ENCODE measurements at places on chromosomes 2 and 18.
A peak's percentile ranks its signal among the peaks of the same experiment; 100 is the strongest.

- DNase-seq, result no peak
These were observed 120.2 kb downstream of the LPIN1 start for GRCh38 chr2:11866358-11867335.

DNA sequence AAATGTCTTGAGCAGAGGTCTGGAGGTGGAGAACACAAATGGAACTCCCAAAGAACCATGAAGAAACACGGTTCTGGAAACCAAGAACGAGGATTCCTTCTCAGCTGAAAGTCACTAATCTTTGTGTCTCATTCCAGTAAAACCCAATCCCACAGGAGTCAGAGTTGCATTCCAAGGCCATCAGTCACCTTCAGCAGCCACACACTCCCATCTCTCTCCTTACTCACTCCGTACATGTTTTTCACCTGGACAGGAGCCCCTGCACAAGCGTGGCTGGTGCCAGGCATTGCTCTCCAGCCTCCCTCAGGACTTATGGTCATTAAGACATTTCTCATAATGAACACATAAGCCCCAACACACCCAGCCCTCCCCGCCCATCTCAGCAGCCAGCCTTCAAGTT is 175.4 kb upstream of the SIX2 start:
- DNase-seq, result peak; percentile 35

DNA sequence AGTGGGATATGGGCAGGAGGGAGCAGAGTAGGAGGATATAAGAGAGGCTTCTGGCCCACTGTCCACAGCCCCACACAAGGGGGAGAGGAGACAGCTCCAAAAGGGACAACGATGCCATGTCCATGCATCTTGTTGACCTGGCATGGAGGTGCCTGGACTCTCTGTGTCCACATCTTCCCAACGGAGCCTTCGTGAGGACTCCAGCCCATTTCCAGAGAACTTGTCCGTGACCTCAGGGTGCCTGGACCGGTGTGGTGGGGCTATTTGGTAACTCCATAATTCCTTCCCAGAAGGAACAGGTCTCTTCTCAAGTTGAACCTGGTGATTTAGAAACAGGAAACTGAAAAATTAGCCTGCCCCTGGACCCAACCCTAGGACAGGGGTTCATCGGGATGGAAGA is 133.9 kb downstream of the CYP26B1 start:
- no peak for DNase-seq

- no peak for DNase-seq
These were observed 35.6 kb upstream of the FEZ2 start for GRCh38 chr2:36633470-36634092.

DNA sequence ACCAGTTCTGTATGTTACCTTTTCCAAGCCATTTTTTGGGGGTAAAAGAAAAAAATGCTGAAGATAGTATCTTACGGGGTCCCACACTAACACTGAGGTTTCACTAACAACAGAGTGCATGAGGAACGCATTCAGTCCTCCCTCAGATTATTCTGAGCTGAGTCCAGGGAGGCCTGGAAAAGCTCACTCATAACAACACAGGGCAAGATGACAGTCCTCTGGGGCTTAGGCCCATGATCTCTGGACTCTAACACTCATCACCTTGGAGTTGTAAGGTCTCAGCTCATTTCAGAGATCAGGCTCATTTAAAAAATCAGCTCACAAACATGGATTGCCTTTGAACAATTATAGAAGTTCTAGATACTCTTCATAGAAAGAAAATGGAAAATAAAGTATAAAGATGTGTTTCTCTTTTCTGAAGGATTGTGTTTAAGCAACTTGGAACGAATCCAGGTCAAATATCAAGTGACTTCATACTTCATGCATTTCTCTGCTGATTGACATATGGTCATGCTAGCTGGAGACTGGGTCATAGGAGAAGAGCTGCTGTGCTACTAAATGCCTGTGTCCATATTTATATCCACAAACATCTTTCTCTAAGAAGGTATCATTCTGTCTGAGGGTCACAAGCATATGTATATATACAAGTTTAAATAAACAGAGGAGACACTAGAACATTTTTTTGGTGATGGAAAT is 265.8 kb downstream of the ALK start:
- DNase-seq, result no peak

DNA sequence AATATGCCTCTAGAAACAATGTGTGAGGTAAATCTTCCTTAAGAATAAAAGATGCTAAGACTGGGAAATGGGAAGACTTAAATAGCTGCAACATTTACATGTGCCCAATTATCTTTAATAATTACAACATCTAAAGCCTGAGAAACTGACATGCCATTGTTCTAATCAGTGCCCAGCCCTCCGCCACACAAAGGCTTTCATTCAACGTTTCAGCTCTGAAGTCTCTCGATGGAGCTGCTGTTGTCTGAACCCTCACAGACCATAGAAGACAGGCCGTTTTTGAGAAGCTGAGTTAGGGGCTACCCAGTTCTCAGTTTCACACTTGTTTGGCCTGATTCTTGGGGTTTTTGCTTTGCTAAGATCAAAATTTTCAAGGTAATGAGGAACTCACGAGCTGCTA is 315.4 kb upstream of the CHST9 start:
- no peak for DNase-seq

DNA sequence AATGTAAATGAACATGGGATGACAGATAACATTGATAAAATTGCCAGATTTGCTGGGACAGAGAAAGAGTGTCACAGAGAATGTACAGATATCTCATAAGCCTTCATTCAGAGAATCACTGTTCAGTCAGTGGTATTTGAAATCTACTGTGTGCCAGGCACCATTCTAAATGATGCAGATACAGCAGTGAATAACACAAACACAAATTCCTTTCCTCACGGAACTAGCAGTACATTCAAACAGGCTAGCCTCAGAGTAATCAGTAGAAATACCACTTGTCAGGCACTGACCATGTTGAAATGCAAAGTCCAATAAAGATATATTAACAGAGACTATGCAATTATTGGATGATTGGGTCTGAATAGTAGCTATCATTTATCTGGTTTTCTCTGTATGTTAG is 211.0 kb downstream of the RDH14 start:
- no peak for DNase-seq

- DNase-seq, result no peak
These were observed 38.8 kb downstream of the FAM168B start for GRCh38 chr2:131054488-131054887.

DNA sequence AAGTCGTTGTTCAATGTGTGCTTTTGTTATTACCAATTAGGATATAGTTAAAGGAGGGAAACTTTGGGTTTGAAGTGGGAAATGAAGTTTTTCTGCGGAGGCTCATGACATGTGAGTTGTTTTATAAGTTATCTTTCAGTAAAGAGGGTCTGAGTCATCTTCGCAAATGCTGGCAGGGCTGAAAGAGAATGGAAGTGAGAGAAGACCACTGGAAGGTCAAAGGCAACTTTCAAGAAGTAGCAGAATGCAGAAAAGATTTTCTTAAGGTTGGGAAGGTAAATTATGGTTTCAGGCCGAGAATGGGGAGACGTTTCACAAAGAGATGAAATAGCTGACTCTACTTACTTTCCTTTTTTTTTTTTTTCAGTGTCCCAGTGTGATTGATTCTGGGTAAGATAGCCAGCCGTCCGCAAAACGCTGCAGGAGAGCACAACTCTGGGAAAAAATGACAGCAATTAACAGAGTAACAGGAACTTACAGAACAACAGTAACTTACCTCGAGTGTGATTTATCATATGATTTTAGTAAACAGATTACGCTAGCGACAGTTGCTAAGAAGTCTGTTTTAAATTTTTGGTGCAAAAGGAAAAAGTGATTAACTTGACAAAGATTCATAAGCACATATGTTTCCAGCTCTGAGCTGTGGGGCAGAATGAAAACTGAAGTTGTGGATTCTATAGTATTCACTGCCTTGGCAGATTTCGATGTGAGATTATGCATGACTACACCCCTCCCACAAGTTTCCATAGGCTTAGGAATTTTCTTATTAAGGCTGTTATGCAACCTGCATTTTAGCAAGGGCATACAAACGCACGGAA is 46.8 kb upstream of the ACTR3 start:
- DNase-seq, result no peak

- no peak for DNase-seq
These were observed 199.1 kb upstream of the CHAC2 start for GRCh38 chr2:53568469-53568868.

- no peak for DNase-seq
These were observed 265.1 kb upstream of the TNP1 start for GRCh38 chr2:217125014-217125413.

- DNase-seq, result no peak
These were observed 804.4 kb downstream of the EPHA4 start for GRCh38 chr2:220767591-220768255.

GRCh38 chr2:34815052-34815741 is 1216.1 kb upstream of the FAM98A start:
- no peak for DNase-seq

GRCh38 chr2:17627434-17627833 is 86.9 kb downstream of the VSNL1 start:
- peak; percentile 18 for DNase-seq

- no peak for DNase-seq
These were observed 901 bp upstream of the MFSD6 start for GRCh38 chr2:190407246-190407661.

DNA sequence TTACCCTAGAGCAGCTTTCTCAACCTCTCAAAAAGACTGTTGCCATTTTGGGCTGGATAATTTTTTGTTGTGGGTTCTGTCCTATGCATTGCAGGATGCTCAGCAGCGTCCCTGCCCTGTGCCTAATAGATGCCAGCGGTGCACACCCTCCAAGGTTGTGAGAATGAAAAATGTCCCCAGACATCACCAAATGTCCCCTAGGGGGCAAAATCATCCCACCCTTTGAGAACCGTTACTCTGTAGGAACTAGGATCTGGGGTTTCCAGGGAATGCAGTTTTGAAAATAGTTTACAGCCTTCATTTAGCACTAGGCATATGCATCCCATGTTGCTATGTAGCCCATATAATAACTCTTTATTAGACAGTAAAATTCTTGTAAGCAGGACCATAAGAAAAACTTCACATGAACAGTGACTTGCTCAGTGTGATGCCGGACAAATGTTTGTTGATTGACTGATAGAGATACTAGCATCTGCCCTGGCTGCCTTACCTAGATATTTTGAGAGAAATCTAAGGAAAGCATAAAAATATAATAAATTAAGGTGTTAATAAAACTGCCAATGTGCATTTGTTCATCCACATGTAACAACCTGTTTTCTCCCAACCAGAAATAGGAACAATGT is 79.2 kb upstream of the EPC2 start:
- DNase-seq, result no peak

- DNase-seq, result no peak
These were observed 707.9 kb upstream of the ID2 start for GRCh38 chr2:7973801-7974480.

DNA sequence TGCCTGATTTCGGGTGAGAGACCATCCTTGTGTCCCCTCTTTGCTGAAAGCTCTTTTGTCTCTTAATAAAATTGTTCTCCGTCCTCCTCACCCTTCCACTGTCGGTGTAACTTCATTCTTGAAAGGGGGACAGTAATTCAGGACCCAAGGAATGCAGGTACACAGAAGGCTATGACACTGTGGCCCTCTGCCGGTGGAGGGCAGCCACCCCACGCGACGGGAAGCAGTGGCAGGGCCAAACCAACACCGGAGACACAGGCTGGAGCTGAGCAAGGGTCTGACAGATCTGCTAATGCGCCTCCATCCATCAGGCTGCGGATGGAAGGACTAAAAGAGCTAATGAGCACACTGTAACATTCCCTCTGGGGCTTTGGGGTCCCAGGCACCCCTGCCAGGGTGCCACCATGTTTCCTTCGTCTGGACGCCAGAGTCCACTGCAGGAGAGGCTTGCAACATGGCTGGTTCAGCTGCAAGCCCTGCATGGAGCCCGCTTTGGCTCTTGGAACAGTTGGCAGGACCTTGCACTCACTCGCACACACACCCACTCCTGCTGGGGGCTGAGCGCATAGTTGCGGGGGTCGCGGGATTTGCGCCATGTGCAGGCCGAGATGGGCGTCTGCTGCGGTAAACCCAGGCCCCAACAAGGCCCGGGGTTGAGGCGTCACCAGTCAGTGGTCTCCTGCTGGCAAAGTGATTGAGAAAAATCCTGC is 544.1 kb upstream of the CDH7 start:
- peak; percentile 59 for DNase-seq

DNA sequence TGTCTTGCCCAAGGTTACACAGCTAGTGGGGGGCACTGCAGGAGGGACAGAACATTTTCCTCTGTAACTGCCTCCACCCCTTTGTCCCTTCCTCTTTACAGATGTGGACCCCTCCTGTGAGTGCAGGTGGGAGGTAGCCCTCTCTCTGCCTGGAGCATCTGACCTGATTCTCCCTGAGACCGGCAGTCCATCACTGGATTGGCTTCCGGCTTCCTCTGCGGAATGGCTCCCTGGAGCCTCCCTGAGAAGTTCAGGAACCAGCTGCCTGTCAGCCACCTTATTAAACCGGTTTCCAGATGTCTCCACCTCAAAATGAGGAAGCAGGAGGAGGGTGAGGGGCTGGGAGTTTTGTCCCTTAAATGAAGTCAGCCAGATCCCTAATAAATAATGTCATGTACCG is 67.3 kb upstream of the TNP1 start:
- no peak for DNase-seq

GRCh38 chr2:105510761-105511528 is 112.1 kb upstream of the FHL2 start:
- DNase-seq, result peak; percentile 26

DNA sequence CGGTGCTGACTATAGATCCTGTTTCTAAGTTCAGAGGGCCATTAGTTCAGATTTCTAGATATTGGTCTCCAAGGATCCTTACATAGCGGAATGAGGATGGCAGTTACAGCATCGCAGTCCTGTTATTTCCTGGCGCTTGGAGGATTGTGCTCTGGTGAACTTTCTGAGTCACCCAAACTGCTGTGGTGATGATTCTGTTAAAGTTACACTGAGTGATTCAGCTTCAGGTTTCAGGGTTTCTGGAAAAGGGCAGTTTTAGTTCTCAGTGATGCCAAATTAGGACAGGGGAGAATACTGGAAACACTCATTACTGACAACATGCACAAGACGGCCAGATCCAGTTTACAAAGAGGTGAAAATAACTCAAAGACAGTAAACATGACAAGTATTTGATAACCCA is 52.1 kb upstream of the ANKRD62 start:
- no peak for DNase-seq

GRCh38 chr2:10741139-10741538 is 19.7 kb downstream of the ATP6V1C2 start:
- DNase-seq, result peak; percentile 86

GRCh38 chr2:71256421-71256820 is 29.5 kb upstream of the PAIP2B start:
- no peak for DNase-seq

DNA sequence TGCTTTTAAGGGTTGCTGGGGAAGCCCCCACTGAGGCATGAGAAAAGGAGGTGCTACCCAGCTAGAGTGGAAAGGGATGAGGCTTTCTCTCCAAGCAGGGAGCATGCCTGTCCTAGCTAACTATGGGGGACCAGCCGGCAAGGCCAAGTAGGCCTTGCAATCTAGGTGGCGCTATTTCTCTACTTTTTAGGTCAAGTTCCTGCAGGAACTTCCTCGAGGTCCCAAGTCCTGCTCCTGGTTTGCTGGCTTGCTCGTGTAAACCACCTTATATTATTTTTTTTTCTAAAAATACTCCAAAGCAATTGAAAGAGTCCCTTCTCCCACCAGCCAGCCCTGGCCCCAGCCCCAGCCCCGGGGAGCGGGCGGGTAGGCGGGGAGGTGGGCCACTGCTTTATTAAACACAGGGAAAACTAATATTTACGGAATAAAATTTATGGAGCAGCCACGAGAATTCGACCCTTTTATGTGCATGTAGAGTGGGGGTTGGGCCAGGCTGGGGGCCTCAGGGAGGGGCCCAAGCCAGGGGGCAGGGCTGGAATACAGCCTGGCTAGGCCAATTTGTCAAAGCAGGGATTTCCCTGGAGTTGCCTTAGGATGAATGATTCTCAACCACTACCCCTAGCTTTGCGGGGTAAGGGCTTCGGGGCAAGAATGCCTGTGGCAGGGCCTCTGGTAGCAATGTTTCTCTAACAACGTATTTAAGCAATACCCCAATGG is 12.8 kb upstream of the IHH start:
- peak; percentile 74 for DNase-seq
